Left ventricle myocardium inferior (tissue), 1 donor: ENCODE measurements at places on chromosomes 6 and 20. TPM values are rescaled to one million over a fixed set of nuclear protein-coding genes. Genes with fewer than 3 reads are reported as not detected.

The HMGCLL1 gene
- 1.2 TPM for total RNA-seq

The C6orf141 gene
- 0.41 TPM for total RNA-seq

The HUS1B gene
- not detected for total RNA-seq

The TRIM40 gene
- not detected for total RNA-seq

The NKX2-4 gene
- total RNA-seq, result not detected

The NFS1 gene
- 60.8 TPM for total RNA-seq
